Activated naive CD4-positive, alpha-beta T cell treated with anti-CD3 and anti-CD28 coated beads, Interleukin-2, amount 50 U/mL, for 72 hours (primary cell): ENCODE measurements at places on chromosomes 5 and 9. TPM values are rescaled to one million over a fixed set of nuclear protein-coding genes. Genes with fewer than 3 reads are reported as not detected.

Gene CA9
- total RNA-seq, result 1.1 TPM

Gene DMRT3
- total RNA-seq, result not detected

Gene ST6GALNAC4
- total RNA-seq, result 24.5 TPM

Gene GDA
- total RNA-seq, result not detected
